Daoy (cell line): ENCODE measurements at places on chromosomes 16 and 17. TPM values are rescaled to one million over a fixed set of nuclear protein-coding genes. Genes with fewer than 3 reads are reported as not detected.

The RNF43 gene
- total RNA-seq = 0.57 and 1.5 TPM in 2 replicates

DNA sequence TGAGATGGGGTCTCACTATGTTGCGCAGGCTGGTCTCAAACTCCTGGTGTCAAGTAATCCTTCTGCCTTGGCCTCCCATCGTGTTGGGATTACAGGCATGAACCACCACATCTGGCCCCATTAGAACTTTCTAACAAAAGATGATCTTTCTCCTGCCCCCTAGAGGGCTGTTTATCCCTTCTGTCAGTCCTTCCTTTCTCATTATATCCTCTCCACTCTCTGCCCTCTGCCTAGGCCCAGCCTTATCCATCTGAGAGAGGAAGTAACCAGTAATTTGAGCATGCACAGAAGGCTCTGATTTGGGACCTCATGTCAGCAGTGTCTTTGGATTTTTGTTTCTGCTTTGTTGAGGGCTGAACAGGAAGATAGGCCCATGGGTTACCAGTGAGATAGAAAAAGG lies 4.4 kb upstream of the DHX40 start:
- peak; percentile 15 for DNase-seq

- DNase-seq = no peak
These were observed 67.4 kb downstream of the MAP2K4 start for GRCh38 chr17:12088035-12088434.

GRCh38 chr17:142876-143784 lies 5.8 kb downstream of the SCGB1C2 start:
- no peak for DNase-seq
